ENCODE measurements at places on chromosomes 1 and 21.
A peak's percentile ranks its signal among the peaks of the same experiment; 100 is the strongest.

DNA sequence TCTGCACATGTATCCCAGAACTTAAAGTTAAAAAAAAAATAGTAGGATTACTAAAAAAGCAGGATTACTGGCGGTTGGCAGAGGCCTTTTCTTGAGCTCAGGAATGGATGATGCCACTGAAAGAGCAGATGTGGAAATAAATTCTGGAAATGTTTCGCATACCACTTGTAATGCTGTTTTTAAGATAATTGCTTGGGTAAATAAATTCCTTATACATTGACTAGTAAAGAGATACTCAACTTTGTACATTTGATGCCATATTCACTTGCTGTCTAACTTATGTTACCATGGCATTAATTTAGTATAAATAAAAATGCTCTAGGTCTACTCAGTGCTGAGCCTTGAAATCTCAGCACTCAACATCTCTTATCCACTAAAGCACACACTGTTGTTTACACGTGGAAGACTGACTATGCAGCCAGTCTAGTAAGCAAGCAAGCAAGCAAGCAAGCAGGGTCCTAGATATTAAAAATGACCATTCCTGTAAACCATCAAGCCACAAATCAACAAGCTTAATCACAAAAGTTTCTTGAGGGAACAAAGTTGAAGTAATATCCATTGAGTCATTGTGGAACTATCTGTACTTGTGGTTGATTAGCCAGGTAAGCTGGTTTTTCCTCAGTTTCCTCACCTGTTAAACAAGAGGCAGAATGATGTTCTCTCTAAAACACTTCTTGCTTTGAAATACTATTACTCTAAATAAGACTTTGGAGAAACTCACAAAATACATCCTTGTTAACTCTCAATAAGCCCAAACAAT lies 1.7 kb upstream of the RASAL2 start:
- DNase-seq, result no peak

DNA sequence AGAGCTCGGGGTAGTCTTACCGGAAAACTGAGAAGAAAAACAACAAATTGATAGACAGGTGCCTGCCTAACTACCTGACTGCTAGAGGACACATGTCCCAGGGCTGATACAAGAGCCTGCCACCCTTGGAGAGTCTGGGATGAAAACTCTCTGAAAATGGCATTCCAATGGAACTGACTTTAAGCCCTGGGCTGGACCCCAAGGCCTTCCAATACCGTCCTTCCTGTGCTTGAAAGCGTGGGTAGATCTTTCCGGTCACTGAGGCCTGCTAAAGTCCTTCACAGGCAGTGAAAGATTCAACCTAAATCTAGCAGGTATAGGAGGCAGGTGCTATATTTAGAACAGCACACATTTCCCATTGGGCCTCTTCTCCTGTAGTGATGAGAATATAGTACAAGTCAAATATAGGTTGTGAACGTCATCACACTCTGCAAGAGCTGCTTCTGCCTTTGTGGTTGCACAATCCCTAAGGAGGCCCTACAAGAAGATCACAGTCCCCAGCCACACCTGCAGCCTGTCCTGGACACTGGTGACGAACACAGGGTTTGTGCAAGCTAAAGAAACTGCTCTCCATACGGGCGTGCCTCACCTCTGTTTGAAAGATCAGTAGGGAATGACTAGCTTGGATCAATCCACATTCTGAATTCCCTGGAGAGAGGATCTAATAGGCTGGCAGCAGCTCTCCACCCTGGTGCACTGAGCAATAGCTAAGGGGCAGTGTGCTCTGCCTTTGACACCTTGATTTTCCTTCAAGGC lies 876 bp upstream of the CHML start:
- no peak for DNase-seq

DNA sequence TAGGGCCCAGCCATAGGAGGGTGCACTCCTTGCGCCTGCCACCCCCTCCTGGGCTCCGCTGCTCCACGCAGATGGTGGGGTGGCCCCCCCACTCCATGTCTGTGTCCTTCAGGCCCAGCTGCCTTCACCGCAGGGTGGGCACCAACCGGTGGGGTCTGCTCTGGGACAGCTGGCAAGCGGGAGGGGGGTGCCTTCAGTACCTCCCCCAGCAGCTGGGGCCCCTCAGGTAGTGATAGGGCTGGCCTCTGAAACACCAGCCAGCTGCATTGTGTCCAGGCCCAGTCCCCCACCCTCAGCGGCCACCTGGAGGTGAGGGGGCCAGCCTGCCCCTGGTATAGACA lies 360 bp downstream of the GJC2 start:
- no peak for DNase-seq

DNA sequence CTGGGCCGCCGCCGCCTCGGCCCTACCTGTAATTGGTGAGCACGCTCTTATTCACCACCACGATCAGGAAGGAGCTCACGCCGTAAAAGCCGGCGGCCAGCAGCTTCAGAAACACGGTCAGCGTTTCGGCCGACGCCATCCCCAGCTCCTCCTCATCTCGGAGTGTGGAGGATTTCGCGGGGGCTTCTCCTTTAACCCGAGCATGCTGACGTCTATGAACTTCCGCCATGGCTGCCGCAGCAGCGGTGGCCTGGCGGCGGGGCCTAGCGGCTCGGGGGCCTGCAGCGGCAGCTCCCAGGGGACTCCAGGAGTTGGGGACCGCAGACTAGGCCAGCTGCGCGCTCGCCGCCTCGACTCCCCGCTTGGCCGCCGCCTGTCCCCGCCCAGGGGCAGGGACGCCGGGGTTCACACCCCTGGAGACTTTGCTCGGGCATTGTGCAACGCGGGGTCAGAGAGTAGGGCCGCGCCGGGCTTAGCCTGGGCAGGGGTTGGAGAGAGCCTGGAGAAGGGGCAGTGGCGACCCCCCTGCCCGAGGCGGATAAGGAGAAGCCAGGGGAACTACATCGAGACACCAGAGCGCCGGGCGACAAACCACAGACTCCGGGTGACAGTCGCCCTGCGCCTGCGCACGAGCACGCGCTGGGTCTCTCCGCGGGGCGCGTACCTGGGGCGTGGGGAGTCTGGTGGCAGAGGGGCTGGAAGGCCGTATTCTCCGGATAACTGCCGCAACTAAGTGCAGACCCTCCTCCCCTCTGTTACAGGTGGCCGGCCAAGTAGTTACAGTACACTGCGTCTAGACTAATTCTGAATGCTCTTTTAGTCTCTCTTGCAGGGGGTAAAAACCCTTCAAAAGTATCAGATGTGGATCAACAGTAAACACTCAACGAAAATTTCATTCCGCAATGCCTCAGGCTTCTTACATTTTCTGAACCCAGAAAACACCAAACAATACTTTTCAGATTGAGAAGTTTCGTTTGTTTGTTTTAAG lies at the start of gene SLC35D1:
Gene SLC35D1, minus strand, starts transcription at position 364 of the 988 bp plus-strand sequence. Its CDS starts 135 bp downstream, at position 229.
- peak; percentile 77 for DNase-seq

DNA sequence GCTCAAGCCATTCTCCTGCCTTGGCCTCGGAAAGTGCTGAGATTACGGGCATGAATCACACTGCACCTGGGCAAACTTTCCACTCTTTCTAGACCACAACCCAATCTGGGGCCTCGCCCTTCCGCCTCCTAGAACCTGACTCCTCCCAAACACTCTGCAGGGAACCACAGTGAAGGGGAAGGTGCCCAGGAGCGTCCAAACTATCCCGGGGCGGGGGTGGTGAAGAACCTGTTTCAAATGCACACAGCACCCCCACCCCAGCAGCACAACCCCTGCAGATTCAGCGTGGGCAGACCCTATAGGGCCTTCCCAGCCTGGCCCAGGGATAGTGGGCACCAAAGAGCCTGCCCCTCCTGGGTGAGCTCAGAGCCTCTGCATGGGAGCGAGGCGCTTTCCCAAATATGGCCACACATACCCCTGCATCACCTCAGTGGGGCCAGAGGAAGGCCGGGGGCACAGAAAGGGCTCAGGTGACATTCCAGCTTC lies 86.9 kb downstream of the STUM start:
- no peak for DNase-seq

DNA sequence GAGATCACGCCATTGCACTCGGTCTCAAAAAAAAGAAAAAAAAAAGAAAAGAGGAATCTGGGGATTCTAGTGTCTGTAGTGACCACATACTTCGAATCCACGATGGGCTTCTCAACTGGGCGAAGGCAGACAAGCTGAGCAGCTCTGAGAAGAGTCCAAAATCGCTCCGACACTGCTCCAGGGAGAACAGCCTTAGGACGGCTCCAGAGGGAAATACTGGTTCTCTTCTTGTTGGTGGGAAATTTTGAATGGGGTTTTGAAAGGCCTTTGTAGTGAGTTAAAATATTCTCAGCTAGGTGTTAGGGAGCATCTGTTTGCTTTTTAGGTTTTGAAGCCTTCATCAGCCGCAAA lies 18.3 kb upstream of the HJV start:
- no peak for DNase-seq

GRCh38 chr1:151156515-151156819 lies at the start of gene TNFAIP8L2:
Gene TNFAIP8L2 (plus strand): TSS chr1:151156649. CDS start chr1:151158698, 2,049 bp downstream.
- DNase-seq, result peak; percentile 65

DNA sequence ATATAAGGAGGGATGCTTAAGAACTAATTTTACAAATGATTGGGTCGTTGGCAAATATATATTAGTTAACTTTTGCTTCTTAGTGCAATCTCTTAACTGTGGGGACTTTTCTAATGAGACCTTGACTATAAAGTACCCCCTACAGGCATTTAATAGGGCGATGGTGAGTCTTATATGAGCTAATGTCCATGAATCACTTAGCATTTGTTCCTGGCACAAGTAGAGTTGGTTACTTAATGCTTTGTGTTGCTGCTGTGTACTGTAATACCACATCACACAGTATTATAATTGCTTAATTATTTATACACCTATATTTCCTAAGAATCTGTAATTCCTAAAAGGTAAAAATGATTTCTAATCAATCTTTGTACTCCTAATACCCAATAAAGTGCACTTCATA lies 25.3 kb upstream of the TMCO1 start:
- DNase-seq, result no peak

- no peak for DNase-seq
These were observed 14.0 kb downstream of the C1orf52 start for GRCh38 chr1:85245456-85245855.

DNA sequence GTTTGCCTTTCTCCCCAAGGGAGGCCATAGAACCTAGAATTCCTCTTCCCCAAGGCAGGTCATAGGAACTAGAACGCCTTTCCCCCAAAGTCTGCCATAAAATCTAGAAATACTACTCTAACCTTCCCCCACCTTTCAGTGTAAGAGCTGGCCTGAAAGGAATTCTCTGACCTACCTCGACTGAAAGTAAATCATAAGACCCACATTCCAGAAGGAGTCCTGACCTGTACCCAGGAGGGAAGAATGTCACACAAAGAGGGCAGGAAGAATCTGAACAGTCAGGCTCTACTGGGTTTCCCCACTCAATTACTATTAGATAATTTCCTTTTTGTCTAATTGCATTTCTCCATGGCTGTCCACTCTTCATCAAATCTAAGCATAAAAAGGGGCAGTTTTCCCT lies 5.7 kb upstream of the ATG4C start:
- no peak for DNase-seq

DNA sequence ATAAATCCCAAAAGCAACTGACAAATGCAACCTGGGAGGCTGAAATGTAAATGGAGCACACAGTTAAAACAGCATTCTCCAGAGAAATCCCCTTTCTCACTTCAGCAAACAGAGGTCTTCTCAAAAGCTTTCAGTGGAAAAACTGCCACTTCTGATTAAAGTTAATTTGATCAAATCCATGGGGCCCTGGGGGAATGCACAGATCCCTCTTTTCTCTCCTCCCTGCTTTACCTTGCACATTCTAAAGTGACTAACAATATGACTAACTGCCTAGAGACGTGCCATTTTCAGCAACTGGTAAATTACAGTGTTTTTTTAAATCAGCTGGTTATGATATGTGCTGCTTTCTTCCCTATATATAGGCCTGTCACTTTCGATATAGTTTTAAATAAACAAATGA lies 142.5 kb downstream of the RERE start:
- no peak for DNase-seq

DNA sequence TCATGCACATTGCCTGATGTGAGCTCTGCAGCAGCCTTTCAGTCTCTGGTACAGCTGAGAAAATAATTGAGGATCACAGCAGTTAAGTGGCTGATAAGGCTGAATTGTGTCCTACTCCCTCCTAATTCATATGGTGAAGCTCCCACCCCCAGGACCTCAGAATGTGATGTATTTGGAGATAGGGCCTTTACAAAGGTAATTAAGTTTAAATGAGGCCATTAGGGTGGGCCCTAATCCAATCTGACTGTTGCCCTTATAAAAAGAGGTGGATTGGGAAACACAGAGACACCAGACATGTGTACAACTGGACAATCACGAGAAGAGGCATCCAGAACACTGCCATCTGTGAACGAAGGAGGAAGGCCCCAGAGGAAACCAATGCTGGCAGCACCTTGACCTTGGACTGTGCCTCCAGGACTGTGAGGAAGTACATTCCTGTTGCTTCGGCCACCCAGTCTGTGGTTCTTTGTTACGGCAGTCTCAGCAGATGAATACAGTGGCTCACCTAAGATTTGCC lies 148.1 kb downstream of the TRABD2B start:
- no peak for DNase-seq

GRCh38 chr1:30275926-30276764 lies 447.2 kb downstream of the MATN1 start:
- no peak for DNase-seq

- no peak for DNase-seq
These were observed 100.0 kb downstream of the URB2 start for GRCh38 chr1:229726061-229726460.

DNA sequence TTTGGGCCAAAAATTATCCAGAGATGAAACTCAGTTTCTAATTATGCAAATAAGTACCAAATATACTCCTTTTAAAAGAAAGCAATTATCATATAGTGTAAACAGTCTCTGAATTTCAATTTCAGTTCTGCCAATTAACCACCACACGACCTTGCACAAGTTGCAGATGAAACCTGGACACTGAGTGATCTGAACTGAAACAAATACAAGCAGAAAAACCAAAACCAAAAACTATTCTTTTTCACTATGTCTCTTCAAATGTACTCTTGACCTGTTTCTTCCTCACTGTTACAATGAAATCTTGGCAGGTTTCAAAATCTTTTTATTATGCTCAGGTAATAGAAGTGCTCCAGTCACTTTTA lies 79.2 kb downstream of the TYW3 start:
- no peak for DNase-seq

GRCh38 chr1:168341483-168341975 lies 60.9 kb downstream of the TBX19 start:
- DNase-seq, result no peak

DNA sequence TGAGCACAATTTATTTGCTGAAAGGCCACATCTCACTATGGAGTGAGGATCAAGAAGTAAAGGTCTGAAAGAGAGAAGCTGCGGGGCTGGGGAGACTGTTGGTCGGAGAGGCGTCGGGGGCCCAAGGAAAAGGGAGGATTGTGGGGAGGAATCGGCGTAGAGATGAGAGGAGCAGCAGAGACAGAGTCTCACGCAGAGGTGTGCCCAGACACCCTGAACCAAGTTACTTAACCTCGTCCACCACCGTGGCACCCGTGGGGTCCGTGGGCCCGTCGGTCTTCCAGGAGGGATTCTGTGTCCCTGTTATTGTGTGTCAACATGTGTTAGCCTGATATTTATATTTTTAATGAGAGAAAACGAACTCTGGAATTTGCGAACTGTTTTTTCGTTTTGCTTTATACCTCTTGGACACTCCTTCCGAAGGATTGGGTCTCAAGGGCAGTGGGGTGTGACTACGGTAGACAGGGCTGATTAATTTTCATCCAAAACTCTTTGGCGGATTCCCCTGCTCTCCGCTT lies 3.8 kb upstream of the NBPF1 start:
- DNase-seq, result peak; percentile 24

All from body of pancreas (tissue), 4 donors.